ENCODE measurements at places on chromosomes 6 and 20.

GRCh38 chr20:47720636-47721427, 64.4 kb downstream of the SULF2 start:
- DNase-seq = no peak

- peak; percentile 50 for DNase-seq
These were observed 18.0 kb downstream of the ATP9A start for GRCh38 chr20:51750037-51750769.

DNA sequence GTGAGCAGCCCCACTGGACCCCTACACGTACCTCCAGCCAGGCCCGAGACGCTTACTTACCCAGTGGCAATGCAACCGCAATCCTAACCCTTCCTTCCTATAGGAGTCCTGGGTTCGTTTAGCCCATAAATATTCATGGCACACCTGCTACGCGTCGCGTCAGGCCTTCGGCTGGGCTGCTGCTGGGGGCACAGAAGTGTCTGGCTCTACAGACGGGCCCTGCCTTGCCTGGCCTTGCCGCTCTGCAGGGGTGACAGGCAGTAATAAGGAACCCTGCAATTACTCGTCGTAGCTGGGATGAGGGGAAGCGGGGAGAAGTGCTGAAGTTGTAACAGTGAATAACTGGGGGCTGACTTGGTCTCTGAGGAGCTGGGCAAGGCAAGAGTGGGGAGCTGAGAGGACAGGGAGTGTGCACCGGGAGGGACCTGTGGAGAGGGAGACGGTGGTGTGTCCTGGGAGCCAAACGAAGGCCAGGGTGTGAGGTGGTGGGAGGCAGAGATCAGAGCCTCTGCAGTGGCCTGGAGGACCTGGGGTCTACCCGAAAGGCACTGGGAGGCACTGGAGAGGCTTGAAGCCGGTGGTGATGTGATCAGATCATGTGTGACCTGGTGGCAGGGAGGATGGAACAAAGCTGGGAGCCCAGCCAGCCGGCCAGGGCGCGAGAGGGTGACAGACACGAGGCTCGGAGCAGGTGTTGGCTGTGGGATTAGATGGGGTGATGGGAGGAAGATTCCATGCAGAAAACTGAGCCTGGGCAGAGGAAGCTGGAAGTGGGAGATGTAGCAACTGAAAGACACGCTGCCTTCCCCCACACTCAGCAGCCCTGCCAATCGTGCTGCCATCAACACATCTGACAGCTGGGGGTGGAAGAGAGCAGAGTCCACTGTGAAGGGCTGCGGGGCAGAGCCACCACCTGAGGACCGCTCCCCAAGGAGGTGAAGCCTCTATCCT, 36.4 kb downstream of the PSMG4 start:
- DNase-seq = no peak

GRCh38 chr6:163092876-163093275, 321.6 kb upstream of the QKI start:
- no peak for DNase-seq

- no peak for DNase-seq
These were observed 60.4 kb upstream of the CCN2 start for GRCh38 chr6:132011582-132011981.

GRCh38 chr20:59940956-59941294, 736 bp downstream of the FAM217B start:
- no peak for DNase-seq

DNA sequence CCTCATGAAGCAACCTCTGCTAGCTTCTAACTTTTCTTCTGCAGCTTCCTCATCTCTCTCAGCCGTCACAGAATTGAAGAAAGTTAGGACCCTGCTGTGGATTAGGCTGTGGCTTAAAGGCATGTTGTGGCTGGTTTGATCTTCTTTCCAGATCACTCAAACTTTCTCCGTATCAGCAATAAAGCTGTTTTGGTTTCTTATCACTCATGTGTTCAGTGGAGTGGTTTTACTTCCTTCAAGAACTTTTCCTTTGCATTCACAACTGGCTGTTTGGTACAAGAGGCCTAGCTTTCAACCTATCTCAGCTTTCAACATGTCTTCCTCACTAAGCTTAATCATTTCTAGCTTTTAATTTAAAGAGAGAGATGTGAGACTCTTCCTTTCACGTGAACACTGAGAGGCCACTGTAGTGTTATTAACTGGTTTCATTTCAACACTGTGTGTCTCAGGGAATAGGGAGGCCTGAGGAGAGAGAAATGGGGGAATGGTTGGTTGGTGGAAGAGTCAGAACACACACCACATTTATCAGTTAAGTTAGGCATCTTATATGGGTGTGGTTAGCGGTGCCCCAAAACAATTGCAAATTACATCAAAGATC, 17.2 kb downstream of the ZSCAN23 start:
- DNase-seq = peak; percentile 68

GRCh38 chr6:38198219-38198618, 378.7 kb downstream of the ZFAND3 start:
- DNase-seq = no peak

All from activated CD4-positive, alpha-beta T cell treated with anti-CD3 and anti-CD28 coated beads, Interleukin-10, Interleukin-2, amounts not matched to agents 100 ng/mL and 50 ng/mL, durations not matched to agents 16 hours and 8 hours (primary cell).